ENCODE measurements at places on chromosomes 2 and 18. TPM values are rescaled to one million over a fixed set of nuclear protein-coding genes. Genes with fewer than 3 reads are reported as not detected.
A peak's percentile ranks its signal among the peaks of the same experiment; 100 is the strongest.

The SNED1 gene
- 9.6 TPM for total RNA-seq

The SCYGR4 gene
- total RNA-seq: not detected

GRCh38 chr2:208541989-208542464 is 135.4 kb downstream of the PTH2R start:
- DNase-seq: no peak

DNA sequence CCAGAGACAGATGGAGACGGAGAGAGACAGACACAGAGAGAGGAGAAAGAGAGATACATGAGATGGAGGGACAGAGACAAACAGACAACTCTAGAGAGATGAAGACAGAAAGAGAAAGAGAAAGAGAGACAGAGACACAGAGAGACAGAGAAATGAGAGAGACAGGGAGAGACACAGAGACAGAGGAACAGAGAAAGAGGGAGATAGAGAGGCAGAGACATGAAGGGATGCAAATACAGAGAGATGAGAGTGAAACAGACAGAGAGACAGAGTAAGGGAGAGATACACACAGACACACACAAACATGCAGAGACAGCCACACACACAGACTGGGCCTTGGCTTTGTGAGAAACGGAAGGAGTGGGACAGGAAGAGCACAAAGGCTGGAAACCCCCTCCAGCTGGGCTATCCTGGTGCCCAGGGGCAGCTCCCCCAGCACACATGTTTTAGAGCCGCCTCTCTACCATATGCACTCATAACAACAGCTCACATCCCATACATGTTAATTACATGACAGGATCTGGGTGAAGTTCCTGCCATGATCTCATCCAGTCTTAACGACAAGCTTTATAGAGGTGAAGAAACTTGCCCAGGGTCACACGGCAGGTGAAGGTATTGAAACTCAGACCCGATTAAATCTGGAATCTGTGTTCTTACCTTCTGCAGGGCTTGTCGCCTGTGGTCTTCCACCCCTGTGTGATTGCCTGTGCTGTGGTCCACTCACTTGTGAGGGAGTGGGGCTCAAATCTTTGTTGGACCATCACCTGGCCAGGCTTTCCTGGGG is 32.4 kb downstream of the IL18R1 start:
- no peak for DNase-seq

DNA sequence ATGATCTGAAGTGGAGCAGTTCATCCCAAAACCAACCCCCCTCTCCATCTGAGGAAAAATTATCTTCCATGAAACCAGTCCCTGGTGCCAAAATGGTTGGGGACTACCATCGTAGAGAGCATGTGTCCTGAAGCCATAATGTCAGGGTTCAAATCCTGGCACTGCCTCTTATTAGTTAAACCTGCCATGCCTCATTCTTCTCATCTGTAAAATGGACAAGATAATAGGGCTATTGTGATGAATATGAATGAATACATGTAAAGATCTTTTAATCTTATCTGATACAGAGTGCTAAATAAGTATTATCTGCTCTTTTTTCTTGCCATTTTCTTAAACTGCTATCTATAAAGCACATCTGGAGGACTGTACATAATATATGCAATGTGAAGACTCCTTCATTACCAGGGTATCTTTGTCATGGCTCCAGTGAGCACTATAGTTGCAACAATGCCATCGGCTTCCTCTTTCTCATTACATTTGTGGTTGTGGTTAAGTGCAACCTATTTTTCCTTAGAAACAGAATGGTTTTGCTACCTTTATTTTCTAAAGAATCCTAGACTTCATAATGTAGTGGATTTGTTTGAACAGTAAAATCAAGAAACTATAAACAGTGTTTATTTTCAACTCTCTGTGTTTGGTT is 27.0 kb downstream of the MFSD6 start:
- no peak for DNase-seq

DNA sequence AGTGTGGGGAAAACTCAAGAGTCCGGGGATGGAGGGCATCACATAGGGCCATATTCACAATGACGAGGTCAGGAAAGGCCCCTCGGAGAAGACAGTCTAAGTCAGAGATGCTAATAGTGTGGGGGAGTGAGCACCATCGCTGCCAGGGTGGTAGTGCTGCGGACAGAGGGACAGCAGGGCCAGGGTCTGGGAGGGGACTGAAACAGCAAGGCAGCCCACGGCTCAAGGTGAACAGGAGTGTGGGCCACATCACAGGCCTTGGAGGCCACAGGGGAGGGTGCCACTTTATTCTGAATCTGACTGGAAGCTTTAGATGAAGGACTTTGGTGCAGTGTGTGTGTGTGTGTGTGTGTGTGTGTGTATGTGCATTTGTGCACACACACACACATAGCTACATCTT is 130.9 kb upstream of the GLI2 start:
- no peak for DNase-seq

GRCh38 chr2:200966770-200967169 is 3.3 kb upstream of the ORC2 start:
- DNase-seq: peak; percentile 23
